Fibroblast of skin of right quadriceps (primary cell): ENCODE measurements at places on chromosomes 7 and 10.
A peak's percentile ranks its signal among the peaks of the same experiment; 100 is the strongest.

DNA sequence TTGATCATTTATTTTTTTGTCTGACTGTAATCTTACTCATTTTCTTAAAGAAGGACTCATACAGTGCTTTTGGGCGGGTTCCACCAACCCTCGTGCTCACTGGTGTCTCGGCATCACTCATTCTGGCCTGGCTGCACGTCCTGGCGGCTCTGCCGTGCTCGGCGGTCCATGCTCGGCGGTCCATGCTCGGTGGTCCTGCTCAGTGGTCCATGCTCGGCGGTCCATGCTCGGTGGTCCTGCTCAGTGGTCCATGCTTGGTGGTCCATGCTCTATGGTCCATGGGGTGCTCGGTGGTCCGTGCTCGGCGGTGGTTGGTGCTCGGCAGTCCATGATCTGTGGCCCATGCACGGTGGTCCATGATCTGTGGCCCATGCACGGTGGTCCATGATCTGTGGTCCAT lies 72.5 kb downstream of the WDR37 start:
- DNase-seq, result no peak

DNA sequence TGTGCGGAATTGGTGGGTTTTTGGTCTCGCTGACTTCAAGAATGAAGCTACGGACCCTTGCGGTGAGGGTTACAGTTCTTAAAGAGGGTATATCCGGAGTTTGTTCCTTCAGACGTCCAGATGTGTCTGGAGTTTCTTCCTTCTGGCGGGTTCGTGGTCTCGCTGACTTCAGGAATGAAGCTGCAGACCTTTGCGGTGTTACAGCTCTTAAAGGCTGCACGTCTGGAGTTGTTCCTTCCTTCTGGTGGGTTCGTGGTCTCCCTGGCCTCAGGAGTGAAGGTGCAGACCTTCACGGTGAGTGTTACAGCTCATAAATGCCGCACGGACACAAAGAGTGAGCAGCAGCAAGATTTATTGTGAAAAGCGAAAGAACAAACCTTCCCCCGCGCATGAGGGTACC lies 670.7 kb downstream of the CNTNAP2 start:
- DNase-seq, result no peak

DNA sequence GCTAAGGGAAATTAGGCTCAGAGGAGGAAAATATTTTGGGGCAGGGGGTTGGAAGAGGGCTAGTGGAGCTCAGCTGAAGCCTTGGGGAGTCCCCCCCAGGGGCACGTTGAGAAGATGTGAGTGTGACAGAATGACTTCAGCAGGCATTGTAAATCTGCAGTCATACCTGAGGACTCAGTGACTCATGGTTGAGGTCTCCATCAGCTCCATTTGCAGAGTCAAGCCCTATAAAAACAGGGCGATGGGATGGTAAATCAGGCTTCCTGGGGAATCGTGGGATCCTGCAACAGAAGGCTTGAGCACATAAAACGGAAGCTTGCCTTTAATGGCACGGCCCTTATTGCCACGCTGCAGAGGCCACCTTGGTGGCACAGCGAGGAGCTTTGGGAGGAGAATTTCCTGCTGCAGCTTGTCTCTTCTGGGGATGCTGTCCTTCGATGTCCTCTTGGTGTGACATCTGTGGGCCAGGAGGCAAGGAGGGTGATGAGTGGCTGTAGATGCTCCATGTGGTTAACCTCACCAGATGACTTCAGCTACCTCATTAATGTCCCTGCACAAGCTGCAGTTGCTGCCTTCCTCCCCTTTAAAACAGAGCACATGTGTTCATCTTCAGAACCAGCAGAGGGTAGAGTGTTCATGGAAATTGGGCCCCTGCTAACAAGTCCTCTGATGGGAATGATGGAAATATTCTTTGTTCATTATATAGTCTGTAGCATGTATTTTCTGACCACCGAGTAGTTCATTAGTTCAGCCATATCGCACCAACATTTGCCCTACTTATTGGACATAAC lies 285.9 kb downstream of the LRMDA start:
- peak; percentile 10 for DNase-seq

GRCh38 chr10:112006831-112007230 lies 176.7 kb downstream of the GPAM start:
- no peak for DNase-seq
